ENCODE measurements at places on chromosomes 2 and 18.
A peak's percentile ranks its signal among the peaks of the same experiment; 100 is the strongest.

DNA sequence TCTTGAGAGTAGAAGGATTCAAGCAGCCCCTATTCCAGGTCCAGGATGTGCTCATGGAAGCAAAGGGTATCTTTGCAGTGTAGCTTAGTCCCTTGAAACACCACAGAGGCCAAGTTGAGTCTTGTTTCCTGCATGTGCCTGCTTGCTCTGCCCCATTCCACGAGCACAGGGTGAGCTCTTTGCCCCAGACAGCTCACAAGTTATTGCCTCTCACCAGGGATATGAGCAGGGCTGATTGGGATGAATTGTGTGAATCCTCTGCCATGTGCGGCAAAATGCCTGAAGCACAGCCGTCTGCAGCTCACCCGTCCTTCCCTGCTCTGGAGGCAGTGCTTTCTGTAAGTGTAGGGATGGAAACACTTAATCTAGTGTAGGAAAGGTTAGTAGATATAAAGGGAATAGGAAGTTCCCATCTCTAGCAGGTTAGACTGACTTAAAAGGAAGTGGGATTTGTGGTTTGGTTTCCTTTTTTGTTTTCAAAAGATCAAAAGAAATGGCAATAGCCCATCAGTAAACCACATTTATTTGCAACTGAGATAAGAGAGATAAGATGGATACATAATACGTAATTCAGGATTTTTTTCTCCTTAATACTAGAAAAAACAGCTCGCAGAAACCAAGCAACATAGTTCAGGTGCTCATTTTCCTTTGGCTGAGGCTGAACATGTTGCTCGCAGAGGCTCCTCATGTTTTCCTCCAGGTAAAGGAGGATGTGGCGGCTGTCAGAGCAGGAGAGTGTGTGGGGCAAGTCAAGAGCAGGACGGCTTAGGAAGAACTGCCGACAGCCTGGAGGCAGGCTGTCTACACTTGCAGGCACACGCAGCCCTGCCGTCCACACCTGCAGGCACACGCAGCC lies 41.4 kb downstream of the TMEM182 start:
- DNase-seq, result no peak

DNA sequence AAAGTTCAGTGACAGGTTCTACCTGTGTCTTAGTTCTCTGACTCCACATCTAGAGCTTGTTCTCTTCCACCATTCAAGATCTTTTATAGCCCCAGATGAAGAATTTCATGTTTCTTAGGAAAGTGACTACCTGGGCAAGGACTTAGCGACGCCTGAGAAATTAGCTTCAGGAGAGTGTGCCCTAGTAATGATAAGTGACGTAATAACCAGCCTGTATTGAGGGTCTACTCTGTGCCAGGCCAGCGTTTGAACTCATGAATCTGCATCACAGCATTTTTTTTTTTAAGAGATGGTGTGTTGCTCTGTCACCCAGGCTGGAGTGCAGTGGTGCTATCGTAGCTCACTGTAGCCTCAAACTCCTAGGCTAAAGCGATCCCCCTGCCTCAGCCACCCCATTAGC lies 51.8 kb downstream of the TCF7L1 start:
- no peak for DNase-seq

DNA sequence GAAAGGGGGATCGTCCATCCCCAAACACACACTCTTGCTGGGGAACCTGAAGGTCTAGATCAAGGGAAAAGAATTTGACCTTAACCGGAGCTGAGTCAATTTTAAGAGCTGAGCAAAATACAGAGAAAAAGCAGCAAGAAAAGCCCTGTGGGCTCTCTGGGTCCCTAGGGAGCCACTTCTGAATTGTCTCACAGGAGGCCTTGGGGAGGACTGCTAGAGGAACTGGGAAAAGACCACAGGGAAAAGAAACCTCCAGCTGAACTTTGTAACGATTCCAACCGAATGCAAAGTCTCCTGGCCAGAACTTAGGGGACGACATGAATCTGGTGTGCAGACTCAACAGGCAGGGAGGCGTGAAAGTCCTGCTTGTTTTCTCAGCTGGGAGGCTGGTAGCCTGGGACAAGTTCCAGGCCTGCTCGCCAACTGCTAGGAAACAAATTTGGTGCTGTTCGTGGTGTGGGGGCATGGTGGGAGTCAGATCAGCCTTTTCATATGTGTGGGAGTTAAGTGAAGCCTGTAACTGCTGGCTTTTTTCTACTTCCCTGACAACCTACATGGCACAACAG lies 644.6 kb upstream of the CNTNAP5 start:
- no peak for DNase-seq

GRCh38 chr18:12928206-12928605 lies 19.6 kb upstream of the SEH1L start:
- no peak for DNase-seq

DNA sequence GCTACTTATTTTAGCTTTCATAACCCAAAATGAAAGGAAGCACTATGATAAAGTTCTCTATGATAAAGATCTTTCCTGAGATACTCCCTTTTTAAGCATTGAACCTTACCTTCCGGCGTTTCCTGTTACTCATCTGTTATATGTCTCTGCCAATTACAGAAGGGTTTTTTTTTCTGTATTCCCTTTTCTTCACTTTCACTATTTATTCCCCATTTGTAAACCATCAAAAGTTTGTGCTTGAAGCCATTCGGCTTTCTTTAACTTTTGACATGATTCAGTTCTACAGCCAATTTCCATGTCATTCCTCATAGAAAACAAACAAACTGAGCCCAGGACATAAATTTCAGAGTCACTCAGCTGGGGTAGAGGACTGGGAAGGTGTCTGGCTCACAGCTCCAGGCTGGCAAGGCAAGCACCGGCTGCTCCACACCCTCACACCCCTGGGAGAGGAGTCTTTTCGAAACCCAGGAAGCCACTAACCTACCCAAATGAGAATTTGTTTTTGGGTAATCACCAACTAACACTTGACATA lies 429.4 kb upstream of the TRIB2 start:
- no peak for DNase-seq

- no peak for DNase-seq
Observed at GRCh38 chr2:232213176-232213575, 165.4 kb upstream of the ALPP start.

DNA sequence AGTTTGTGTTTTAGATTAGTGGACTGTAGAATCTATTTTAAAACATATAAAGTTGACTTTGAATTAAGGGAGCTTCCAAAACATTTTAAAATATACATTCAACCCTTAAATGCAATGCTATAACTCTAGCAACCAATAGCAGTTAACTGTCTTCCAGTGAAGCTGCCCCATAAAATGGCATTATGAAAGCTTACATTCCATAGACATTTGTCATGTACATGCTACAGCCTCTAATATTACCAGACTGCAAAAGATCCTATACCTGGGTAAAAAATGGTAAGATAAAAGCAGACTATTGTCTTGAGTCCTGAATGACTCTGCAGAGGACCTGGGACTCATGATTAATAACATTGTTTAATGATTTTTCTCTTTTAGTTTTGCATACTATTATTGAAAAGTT lies 489.4 kb downstream of the LRP1B start:
- DNase-seq, result no peak

DNA sequence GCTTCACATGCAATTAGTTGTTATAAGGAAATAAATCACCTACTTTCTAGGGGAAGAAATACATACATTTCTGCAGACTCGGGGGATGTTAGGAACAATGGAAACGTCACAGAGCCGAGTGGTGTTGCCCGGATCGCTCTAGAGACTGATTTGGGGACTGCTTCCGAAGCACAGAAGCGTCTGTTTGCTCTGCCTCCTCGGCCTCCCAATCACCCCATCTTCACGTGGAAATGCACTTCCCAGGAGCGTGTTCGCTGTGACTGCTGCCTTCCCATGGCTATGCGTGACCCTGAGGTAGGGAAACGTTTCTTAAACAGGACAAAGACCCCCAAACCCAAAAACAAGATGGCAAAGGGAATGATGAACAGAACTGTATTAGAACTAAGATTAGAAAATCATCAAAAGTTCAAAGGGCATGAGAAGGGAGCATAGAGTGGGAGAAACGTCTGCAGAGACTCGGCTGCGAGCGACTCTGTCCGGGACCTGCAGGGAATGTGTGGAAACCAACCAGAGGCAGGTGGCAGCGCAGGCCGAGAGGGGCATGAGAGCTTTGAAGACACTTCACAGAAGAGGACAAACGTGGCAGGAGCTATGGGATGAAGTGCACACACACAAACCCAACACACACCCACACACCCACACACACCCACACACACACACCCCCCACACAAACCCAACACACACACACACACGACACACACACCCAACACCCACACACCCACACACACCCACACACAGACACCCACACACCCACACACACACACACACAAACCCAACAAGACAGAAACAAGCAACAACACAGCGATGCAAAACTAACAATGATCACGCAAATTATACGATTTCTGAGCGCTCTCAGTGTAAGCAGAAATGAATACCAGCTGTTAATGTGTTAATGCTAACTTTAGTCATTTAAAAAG lies 41.3 kb downstream of the RTP5 start:
- DNase-seq, result no peak

DNA sequence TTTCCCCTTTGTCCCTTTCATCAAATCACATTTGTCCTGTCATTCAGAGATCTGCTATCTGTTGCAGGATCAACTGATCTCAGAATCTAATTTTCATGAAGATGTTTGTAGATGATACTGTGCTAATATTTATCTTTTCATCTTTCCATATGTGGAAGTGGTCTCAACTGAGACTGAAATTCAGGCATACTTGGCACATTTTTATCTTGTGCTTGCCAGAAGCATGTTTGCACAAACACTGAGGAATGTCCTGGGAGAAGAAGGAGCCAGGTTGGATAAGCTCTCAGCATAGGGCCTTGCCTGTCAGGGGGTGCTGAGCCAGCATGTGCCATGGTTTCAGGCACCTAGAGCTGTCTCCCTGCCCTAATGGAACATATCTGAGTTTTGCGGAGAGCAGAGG lies 24.5 kb upstream of the MMADHC start:
- no peak for DNase-seq

GRCh38 chr2:95079199-95079683 lies 42.4 kb downstream of the MRPS5 start:
- DNase-seq, result peak; percentile 16

DNA sequence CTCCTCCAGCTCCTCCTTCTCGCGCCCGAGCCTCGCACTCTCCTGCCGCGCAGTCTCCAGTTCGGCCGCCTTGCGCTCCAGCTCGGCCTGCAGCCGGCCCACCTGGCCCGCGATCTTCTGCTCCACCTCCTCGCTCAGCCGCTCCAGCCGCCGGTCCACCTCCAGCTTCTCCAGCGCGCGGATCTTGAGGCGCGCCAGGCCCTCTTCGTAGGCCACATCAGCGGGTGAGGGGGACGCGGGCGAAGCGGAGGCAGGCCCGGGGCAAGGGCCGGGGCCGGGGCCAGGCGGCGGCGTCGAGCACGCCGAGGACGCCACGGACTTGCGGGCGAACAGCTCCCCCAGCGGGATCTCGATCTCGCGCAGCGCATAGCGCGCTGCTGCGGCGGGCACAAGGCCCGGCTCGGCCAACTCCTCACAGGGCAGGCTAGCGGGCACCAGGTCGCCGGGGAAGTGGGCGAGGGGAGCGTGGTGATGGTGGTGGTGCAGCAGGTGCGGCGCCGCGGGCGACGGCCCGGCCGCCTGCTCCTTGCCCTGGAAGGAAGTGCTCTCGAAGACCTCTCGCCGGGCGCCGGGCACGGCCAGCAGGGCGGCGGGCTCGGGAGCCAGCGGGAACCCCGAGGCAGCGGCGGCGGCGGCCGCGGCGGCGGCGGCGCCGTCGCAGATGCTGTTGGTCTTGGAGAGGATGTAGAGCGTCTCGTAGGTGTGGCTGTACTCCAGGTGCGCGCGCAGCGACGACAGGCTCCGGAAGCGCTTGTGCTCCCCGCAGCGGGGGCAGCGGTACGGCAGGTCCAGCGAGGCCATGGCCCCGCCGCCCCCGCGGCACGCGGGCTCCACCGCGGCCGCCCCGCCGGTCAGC lies 15.2 kb downstream of the FBXO41 start:
- DNase-seq, result peak; percentile 82

DNA sequence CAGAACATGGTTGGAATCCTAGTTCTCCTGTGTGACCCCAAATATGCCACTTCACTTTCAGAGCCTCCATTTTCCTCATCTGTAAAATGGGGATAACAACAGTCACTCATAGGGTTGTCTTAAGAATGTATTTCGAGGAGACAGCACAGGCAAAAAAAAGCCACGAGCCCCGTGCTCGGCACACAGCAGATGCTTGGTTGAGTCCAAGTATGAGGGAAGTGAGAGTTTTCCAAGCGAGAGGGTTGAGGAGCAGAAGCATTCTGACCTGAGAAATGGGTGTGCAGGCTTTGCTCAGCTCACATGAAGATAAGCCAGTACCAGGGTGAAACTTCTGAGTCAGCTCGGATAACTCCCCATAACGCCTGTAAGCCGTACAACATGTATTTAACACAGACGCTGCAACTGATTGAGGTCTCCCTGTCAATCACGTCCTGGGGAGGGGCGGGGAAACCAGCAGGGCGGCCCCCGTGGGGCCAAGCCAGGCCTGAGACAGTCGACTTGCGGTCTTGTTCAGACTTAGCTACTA lies 23.0 kb upstream of the ODC1 start:
- DNase-seq, result no peak

GRCh38 chr18:6564950-6565814 lies 150.5 kb upstream of the L3MBTL4 start:
- DNase-seq, result no peak

GRCh38 chr2:238870261-238870660 lies 22.4 kb downstream of the TWIST2 start:
- DNase-seq, result no peak

- no peak for DNase-seq
Observed at GRCh38 chr2:24580561-24580960, 89.5 kb downstream of the NCOA1 start.

DNA sequence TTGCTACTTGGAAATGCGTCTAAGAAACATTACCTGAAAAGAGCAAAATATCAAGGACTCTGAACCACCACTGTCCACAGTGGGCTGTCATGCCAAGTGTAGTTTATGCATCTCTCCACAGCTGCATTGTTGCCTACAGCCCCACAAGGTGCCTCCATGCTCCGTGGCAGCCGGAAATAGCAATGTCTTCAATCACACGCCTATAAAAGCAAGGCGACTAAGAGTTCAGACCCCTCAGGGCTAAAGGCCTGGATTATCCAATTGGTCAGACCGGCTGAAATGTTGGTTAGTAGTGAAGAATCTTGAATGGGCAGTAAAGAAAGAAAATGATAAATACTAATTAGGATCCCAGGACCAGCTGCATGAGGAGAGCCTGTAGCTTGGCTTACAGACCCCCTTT lies 114.0 kb upstream of the SLC35G4 start:
- no peak for DNase-seq

DNA sequence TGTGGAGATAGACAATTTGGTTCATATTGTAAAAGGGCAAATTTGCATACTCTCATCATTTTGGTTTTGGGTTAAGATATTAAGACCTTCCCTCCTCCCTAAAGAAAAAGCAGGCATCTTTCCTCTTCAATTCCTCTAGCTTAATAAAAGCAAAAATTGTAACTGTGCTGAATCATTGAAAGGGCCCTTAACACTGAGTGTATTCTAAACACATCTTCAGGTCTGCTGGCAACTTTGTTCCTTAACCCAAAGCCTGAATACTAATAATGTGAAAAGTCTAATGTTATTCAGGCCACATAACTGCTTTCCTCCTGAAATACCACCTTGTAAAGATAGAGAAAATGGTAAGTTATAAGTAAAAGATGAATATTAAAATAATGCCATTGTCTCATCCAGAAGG lies 1200.5 kb upstream of the FAM98A start:
- no peak for DNase-seq

GRCh38 chr2:100365434-100365833 lies 43.1 kb upstream of the LONRF2 start:
- no peak for DNase-seq
